A172 (cell line): ENCODE measurements at places on chromosomes 3 and 15. TPM values are rescaled to one million over a fixed set of nuclear protein-coding genes. Genes with fewer than 3 reads are reported as not detected.
A peak's percentile ranks its signal among the peaks of the same experiment; 100 is the strongest.

DNA sequence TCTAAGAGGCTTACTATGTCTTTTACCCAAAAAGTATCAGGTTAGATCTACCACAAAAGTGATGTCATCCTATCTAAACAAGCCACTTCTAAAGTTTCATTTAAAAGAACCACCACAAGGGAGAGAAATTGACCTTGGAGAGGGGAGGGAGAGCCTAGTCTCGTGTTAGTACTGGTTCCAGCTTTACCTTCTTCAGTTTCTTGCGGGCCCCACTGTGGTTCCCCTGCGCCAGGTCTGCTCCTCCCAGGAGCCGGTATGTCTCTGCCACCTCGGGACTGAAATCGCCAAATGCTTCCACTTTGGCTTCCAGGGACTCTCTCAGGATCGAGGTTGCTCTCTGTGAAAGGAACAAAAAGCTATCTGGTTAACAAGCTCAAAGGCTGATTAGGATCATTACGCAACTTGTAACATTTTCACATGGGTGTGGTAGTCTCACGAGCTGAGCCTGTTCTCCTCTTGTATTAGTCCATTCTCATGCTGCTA is 51.1 kb downstream of the SYNM start:
- peak; percentile 12 for DNase-seq

GRCh38 chr3:128082546-128082945 is 30.3 kb downstream of the SEC61A1 start:
- DNase-seq, result no peak

DNA sequence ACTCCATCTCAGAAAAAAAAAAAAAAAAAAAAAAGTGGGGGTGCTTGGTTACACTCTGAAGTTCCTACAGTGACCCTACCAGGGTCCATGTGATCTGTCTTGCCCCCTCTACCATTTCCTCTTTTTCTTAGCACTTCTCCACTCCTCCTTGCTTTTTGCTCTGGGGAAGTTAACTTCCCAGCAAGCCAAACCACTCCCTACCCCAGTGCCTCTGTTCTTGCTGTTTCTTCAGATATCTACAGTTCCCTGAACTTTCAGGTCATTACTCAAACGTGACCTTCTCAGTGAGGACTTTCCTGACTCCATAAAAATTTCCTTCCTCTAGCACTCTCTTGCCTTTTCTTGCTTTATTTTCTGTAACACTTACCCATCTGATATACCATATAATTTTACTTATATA is 61.1 kb upstream of the GCNT3 start:
- no peak for DNase-seq

- no peak for DNase-seq
Observed at GRCh38 chr3:20073683-20074082, 33.4 kb downstream of the KAT2B start.

DNA sequence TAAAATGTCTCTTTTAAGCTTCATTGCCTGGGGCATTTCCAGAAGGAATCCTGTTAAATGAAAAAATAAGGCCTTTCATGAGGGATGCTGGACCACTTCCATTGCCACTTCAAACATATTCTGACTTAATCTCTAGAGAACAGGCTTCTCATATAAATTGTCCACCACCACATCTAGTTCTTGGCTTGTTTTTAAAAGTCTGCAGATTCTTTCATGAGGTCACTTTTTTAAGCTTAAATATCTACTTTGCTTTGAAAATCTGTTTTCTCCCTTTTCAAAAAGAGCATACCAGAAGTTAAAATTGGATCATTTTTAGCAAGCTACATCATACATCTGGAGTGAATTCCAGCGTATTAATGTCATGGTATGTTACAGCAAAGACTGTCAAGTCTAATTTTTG is 131.6 kb downstream of the C3orf70 start:
- no peak for DNase-seq

DNA sequence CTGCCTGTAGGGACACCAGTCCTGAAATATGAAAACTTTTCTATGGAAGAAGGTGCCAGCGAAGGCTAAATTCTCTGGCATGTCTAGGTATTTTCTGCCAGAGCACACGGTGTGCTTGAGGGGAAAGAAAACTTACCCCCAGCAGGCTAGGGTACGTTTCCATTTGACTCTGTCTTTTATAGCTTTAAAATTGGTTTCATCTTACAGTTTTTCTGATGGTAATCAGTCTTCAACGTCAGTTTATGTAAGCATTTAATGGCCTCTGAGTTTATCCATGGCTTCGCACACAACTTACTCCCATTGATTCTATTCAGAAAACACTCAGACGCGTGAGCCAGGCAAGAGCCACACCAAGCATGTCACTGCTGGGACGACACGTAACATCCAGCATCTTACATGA is 249.7 kb downstream of the ADAMTS17 start:
- no peak for DNase-seq

DNA sequence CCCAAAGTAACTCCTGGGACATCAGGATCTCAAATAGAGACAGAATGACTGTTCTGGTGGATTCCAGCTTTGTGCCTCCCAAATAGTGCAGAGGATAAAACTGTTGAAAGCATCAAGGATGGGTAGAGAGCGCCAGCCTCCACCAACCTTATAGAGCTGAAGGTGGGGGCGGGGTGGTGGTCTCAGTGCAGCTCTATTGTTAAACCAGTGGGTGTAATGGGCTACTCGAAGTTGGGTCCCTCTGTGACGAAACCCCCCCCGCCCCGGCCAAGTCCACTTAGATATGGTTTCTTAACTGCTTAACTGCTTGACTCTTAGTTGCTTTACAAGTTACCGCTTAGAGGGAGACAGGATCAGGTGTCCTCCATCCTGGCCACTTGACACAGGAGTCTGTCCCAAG is 22.7 kb downstream of the DHX30 start:
- DNase-seq, result no peak

- DNase-seq, result no peak
Observed at GRCh38 chr15:66308531-66308930, 15.2 kb downstream of the DIS3L start.

- no peak for DNase-seq
Observed at GRCh38 chr3:8627201-8627940, 17.2 kb downstream of the SSUH2 start.

DNA sequence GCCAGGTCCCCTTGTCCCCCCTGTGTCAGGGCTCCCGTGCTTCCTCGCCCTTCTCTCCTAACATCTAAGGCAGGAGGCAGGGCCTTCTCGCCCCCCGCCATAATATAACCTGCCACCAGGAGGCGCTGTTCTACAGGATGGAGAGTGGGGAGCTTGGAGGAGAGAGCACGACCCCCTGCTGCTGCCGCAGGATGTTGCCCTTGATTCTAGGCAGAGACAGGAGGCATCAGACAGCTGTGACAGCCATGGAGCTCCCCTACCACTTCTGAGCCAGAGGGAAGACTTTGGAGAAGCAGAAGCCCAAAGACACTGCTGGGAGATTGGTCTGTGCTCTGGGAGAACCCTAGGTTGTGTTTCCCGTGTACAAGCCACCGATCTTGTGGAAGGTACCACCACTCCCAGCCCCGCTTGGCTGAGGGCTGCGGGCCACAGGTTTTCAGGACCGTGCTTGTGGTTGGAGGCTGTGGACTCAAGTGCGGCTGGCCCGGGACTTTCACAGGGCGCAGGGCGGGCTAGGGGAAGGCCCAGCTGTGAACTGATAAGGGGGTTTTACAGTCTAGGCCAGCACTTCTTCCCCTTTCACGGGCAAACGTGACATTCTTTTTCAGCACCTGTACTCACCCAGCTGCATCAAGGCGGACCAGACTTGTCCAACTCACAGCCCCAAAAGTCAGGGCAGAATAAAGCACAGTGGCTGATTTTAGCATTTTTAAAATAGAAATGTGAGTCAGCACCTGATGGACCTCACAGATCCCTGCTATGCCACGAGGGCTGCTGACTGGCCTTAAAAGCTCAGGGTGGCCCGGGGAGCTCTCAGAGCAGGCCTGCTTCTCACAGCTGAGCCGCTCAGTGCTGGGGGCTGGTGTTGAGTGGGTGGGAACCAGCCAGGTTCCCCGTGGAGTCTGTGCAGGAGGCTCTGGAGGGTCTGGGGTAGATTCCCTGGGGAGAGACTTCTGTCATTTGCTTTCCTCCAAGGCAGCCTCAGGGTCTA is 2.6 kb upstream of the TIGIT start:
- peak; percentile 44 for DNase-seq

GRCh38 chr3:55567615-55568014 is 80.5 kb upstream of the WNT5A start:
- DNase-seq, result no peak

DNA sequence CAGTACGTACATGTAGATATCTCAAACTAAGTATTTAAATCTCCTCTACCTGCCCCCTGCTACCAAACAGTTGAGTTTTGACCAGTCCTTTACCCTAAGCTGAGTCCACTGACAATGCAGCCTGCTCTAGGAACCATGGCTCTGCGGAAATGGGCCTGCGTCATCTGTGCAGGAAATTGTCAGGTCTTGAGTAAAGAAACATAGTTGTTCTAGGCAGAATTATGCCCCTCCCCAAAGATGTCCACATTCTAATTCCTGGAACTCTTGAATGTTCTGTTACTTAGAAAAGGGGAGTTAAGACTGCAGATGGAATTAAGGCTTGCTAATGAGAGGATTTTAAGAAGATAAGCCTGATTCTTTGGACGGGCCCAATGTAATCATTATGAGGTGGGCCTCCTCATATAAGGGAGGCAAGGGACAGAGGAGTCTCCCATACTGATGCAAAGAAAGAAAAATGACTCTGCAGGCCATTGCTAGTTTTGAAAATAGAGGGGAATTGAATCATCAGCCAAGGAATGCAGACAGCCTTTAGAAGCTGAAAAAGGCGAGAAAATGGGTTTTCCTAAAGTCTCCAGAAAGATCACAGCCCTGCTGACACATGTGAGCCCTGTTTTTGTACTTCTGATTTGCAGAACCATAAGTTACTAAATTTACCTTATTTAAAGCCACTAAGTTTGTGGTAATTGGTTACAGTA is 5.5 kb upstream of the VGLL3 start:
- no peak for DNase-seq

- no peak for DNase-seq
Observed at GRCh38 chr3:122681974-122682409, 1.4 kb downstream of the PARP14 start.

- no peak for DNase-seq
Observed at GRCh38 chr3:126857928-126858327, 125.0 kb upstream of the PLXNA1 start.

DNA sequence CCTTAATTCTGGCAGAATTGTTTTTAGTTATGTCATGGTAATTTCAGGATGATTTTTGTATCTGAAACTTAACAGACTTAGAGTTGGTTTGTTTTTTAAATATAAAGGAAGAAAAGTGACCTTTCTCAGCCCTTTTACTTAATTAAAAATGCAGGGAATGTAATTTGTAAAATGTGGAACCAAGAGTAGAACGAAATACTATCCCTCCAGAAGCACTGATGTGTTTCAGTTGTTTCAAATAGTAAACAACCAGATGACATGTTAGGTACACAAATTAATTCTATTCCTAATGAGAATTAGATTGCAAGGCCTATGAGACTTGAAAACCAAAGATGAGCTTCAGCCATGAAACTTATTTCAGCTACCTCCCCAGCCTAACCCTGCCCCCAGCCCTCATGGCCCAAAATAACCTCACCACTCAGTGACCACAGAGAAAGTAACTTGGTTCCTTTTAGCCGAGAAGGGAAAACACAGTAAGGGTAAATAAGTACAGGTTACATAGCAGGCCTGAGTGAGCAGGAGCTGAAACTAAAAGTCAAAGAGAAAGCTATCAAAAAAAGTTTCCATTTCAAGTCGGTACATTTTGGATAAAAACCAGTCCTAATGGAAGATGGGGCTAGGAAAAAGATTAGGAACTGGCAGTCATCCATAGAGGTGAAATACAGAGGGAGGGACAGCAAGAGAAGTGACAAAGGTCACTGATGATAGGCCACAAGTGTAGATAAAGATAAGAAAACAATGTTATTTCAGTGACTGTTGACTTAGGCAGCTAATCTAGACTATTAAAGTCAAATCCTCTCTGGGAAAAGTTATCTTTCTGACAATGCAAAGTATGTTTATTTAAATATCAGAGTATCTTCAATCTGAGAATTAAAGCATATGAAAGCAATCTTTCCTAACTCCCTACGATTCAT is 23.2 kb downstream of the SENP8 start:
- DNase-seq, result peak; percentile 50

DNA sequence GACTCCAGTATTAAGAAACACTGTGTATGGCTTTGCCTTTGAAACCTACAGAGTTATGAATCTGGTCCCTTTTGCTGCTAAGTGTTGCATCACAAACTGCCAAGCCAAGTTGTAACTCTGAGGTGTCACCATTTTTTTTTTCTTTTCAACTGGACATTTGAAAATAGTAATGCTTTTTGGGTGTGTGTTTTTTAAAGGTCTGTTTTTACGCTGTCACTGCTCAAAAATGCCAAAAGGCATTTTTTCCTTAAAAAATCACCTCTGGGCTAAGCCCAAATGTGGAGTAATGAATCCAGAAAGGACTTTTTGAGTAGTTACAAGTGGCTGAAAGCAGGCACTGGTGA is 9.5 kb downstream of the SMAD3 start:
- DNase-seq, result no peak

GRCh38 chr15:50059883-50060282 is 59.1 kb downstream of the ATP8B4 start:
- no peak for DNase-seq

- peak; percentile 47 for DNase-seq
Observed at GRCh38 chr3:155870945-155871745, 695 bp downstream of the GMPS start.

GRCh38 chr3:183393625-183394024 is 34.8 kb downstream of the MCF2L2 start:
- DNase-seq, result no peak

GRCh38 chr3:50609071-50609762 is 2.4 kb downstream of the CISH start:
- no peak for DNase-seq

DNA sequence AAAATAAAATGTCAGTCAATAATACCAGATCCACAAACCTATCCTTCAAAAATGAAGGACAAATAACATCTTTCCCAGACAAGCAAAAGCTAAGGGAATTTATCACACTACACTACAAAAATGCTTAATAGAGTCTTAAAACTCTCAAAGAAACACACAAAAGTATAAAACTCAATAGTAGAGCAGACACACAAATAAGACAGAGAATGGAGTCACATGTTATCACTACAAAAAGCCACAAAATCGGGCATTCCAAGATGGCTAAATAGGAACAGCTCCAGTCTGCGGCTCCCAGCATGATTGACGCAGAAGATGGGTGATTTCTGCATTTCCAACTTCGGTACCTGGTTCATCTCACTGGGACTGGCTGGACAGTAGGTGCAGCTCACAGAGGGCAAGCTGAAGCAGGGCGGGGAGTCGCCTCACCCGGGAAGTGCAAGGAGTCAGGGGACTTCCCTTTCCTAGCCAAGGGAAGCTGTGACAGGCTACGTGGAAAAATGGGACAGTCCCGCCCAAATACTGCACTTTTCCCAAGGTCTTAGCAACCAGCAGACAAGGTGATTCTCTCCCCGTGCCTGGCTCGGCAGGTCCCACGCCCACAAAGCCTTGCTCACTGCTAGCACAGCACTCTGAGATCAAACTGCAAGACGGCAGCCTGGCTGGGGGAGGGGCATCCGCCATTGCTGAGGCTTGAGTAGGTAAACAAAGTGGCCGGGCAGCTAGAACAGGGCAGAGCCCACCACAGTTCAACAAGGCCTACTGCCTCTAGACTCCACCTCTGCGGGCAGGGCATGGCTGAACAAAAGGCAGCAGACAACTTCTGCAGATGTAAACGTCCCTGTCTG is 46.3 kb downstream of the SENP7 start:
- no peak for DNase-seq

The TAGLN3 gene
- not detected in 2 replicates for total RNA-seq

The MYRIP gene
- not detected in 2 replicates for total RNA-seq

The PATL2 gene
- total RNA-seq, result not detected in 2 replicates

The EPHA3 gene
- total RNA-seq, result not detected in 2 replicates

The SATB1 gene
- total RNA-seq, result 3.7 and 6.3 TPM in 2 replicates

The KLF15 gene
- total RNA-seq, result 0.03 and 0.31 TPM in 2 replicates

The HTR3E gene
- not detected in 2 replicates for total RNA-seq
